A549 (cell line): ENCODE measurements at places on chromosomes 12 and 14. TPM values are rescaled to one million over a fixed set of nuclear protein-coding genes. Genes with fewer than 3 reads are reported as not detected.

Gene KRT5
- 0.08 to 0.25 TPM in 2 of 3 replicates, not detected in the other for polyA plus RNA-seq

Gene CDH24
- polyA plus RNA-seq, result 5.0 to 5.3 TPM (median 5.1 TPM) in 3 replicates

Gene GZMH
- not detected in 3 replicates for polyA plus RNA-seq

Gene CD163L1
- polyA plus RNA-seq, result 0.22 to 0.34 TPM (median 0.22 TPM) in 3 replicates

Gene CABP1
- 0.08 to 0.16 TPM (median 0.15 TPM) in 3 replicates for polyA plus RNA-seq

Gene OR4L1
- not detected in 3 replicates for polyA plus RNA-seq

Gene SH2B3
- polyA plus RNA-seq, result 2.4 to 2.5 TPM (median 2.5 TPM) in 3 replicates

Gene ERP29
- 138 to 161 TPM (median 157 TPM) in 3 replicates for polyA plus RNA-seq

Gene SLCO1B3
- polyA plus RNA-seq, result 19.9 to 25.6 TPM (median 21.3 TPM) in 3 replicates

Gene DIO2
- 72.5 to 93.7 TPM (median 87.5 TPM) in 3 replicates for polyA plus RNA-seq

Gene AKAP3
- polyA plus RNA-seq, result 0.14 to 0.51 TPM (median 0.37 TPM) in 3 replicates

Gene KRT79
- 0.08 TPM in 1 of 3 replicates, not detected in the others for polyA plus RNA-seq

Gene PFDN5
- 685 to 736 TPM (median 704 TPM) in 3 replicates for polyA plus RNA-seq

Gene PRH2
- 0.19 TPM in 1 of 3 replicates, not detected in the others for polyA plus RNA-seq

Gene BMP4
- polyA plus RNA-seq, result 3.1 to 4.5 TPM (median 4.1 TPM) in 3 replicates

Gene SERPINA10
- polyA plus RNA-seq, result 0.03 TPM in 1 of 3 replicates, not detected in the others

Gene FICD
- 1.9 to 2.5 TPM (median 2.1 TPM) in 3 replicates for polyA plus RNA-seq

Gene KLRB1
- polyA plus RNA-seq, result not detected in 3 replicates

Gene FAM90A1
- polyA plus RNA-seq, result 0.07 TPM in 1 of 3 replicates, not detected in the others

Gene RERG
- polyA plus RNA-seq, result 0.46 to 0.79 TPM (median 0.66 TPM) in 3 replicates

Gene PTPN6
- polyA plus RNA-seq, result 14.2 to 17.1 TPM (median 15.1 TPM) in 3 replicates
